Activated T-helper 1 cell treated with Interleukin-2 at 50 U/mL for 16 hours (primary cell): ENCODE measurements at places on chromosomes 3 and 15.

GRCh38 chr3:184505076-184505878 is 56.3 kb upstream of the EPHB3 start:
- no peak for DNase-seq

GRCh38 chr3:120678984-120679383 is 3.1 kb downstream of the HGD start:
- no peak for DNase-seq

DNA sequence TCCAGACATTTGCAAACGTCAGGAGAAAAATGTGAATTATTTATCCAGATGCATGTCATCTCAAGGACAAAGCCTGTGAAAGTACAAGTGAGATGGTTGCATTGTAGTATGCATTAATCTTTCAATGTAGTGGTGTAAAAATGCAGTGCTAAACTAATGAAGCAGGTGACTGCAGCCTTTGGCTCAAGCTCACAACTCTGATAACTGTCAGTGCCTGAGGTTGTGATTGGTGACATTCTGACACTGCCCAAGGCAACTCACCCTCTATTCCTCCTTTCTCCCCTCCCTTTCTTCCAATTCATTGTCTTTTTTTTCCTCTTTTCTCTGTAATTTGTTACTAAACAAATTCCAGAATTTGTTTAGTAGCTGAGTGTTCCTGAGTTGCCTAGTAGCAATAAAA is 20.0 kb upstream of the TMOD3 start:
- no peak for DNase-seq

- no peak for DNase-seq
Measured at GRCh38 chr3:130537673-130538304, 20.8 kb downstream of the COL6A6 start.

DNA sequence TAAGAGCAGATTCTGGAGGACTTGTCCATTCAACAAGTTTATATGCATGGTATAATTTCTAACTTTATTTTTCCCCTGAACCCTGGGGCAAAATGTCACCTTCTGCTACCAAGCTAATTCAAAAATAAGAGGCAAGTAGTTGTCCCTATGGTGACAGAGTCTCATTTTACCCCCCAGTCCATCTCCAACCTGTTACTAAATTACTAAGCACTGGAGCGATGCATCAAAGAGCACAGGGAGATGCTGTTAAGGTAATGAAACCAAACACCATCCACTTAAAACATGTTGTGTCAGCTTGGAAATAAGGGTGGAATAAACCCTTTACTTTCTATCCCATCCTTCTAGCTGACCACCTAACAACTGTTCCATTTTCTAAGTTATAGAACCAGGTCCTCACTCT is 417.4 kb upstream of the ATP11B start:
- DNase-seq: no peak

- no peak for DNase-seq
Measured at GRCh38 chr3:114179575-114179974, 723 bp upstream of the DRD3 start.

DNA sequence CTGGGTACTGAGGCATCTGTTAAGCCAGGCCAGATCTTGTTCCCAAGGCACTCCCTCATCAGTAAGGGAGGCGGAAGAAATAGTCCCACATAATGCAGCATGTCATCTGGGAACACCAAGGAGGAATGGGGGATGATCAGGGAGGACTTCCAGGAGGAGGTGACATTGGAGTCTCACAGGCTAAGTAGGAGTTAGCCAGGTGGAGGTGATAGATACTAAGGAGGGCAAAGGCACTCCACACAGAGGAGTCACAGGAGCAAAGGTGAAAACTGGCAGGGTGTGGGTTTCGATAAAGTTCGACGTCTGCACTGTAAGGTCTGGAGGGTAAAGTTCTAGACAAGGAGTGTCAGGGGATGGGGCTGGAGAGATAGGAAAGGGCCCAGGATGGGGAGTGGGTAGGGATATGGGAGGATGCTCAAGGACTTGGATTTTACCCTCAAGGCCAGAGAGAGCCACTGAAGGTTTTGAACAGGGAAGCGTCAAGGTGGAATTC is 6.3 kb downstream of the SLC28A1 start:
- DNase-seq: no peak

GRCh38 chr3:107430996-107431245 is 53.7 kb downstream of the CCDC54 start:
- DNase-seq: no peak

DNA sequence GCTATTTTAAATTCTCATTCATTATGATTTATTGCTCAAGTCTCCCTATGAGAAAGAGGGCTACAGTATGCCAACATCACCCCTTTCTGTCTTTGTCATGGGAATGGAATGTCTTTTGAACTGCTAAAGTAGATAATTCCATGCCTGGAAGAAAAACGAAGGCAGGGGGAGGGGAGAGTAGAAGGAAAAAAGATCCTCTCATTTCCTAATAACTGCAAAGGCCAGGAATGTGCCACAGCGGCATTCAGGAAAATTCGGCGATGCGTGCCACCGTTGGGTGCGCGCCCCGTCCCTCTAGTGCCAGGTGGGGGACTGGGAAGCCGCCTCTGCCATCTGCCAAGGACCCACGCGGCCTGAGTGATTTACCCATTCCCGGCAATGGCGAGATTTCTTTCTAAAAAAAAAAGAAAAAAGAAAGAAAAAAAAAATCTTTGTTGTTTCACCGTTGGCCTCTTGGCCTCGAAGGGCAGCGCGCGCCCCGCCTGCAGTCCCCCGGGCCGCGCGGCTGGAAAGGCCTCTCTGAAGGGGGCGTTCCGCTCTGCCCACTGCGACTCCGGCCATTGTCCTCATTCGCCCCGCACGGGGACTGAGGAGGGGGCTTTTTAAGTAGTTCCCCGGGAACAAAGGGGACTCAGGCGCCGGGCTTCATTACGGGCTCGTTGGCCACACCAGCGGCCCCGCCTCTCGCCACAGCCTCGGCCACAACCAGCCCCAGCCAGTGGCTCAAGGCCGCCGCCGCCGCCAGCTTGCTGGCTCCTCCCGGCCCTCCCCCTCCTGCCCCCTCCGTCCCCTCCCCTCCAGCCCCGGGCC is 54.5 kb downstream of the CPN2 start:
- no peak for DNase-seq

DNA sequence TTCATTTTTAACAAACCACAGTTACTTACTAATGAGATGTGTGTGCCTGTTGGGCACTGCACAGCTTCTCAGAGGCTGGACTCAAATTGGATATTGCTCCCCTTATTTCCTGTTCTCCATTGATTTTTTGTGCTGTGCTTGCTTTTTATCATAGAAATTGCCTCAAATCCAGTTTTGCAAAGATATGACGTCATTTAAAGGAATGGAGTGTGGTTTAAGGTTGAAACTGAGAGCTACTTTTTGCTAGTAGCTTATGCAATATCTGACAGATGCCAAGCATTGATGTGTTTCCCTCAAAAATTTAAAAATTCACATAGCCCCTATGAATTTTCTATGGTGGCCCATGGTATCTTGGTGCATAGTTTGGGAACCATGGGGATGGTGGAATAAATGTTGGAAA is 67.7 kb upstream of the ROPN1 start:
- DNase-seq: no peak
